ENCODE measurements at places on chromosomes 5 and 9.
A peak's percentile ranks its signal among the peaks of the same experiment; 100 is the strongest.

GRCh38 chr5:138037907-138038633, 5.2 kb upstream of the FAM13B start:
- H3K36me3 ChIP-seq: no peaks in the 10 kb centered on the region
- H3K27ac ChIP-seq: no peak overlapping the region
- H3K27me3 ChIP-seq: no peaks in the 10 kb centered on the region

DNA sequence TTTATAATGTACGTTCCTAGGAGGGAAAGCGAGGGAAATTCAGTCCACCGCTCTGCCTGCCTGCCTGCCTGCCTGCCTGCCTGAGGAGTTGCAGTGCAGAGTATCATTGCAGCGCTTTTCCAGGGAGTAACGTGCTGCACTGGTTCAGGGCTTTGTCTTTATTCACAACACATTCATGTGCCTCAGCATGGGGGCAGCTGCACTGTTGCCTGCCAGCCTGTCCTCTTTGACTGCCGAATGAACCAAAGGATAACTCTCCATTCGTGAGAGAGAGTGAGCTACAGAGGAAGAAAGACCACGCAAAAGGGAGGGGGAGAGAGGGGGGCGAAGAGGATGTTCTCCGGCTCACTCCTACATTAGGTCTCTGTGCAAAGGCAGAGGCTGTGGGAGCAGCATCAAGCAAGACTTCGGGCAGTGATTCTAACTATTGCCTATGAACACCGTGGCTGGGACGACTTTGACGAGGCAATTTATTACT, 791.2 kb downstream of the MAT2B start:
- H3K36me3 ChIP-seq: no peaks in the 10 kb centered on the region
- peak overlapping the region; percentile 64 for H3K27ac ChIP-seq
- H3K27me3 ChIP-seq: peaks cover 7% of the 10 kb centered on the region
- peaks cover 22% of the 10 kb centered on the region for H3K4me1 ChIP-seq

GRCh38 chr5:79020861-79021561, 35.9 kb upstream of the ARSB start:
- peak overlapping the region; percentile 16 for H3K4me3 ChIP-seq
- peaks cover 19% of the 10 kb centered on the region for H3K4me1 ChIP-seq
- no peak overlapping the region for H3K27ac ChIP-seq
- DNase-seq: no peak

DNA sequence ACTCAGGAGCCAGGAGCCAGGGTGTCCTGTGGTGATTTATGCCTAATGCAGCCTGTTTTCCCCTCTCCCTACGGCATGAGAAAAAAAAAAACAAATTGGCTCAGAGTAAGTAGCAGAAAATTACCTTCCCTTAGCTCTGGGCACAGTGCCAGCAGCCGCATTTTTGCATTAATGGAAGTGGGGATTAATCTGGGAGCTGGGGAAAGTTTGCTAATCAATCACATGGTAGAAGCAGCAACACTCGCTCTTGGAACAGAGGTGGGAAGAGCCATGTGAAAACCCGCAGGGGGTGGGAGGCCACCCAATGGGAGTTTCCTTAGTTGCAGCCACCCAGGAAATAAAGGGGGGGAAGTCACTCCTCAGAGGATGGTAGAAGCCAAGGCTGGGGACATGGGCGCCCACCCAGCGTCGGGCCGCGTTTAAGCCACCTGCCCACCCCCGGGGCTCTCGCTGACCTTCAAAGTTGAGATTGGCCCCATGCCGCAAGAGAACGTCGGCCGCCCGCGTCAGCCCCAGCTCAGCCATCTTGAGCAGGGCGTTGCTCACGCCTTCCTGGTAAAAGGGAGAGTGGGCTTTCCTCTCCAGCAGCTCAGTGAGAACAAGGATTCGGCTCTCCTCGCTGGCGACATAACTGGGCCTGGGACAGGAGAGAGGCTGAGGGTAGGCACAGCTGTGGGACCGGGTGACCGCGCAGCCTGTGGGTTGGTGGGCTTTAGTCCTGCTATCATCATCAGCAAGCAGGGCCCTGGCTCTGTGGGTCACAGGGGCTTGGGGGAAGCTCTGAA, 1.7 kb downstream of the ASB6 start:
- H3K27ac ChIP-seq: no peak overlapping the region
- H3K27me3 ChIP-seq: no peaks in the 10 kb centered on the region
- DNase-seq: no peak
- peaks cover 4% of the 10 kb centered on the region for H3K36me3 ChIP-seq

GRCh38 chr5:169701910-169702451, 64.9 kb downstream of the DOCK2 start:
- H3K27ac ChIP-seq: no peak overlapping the region
- H3K36me3 ChIP-seq: no peaks in the 10 kb centered on the region
- DNase-seq: no peak
